CD4-positive, alpha-beta memory T cell (primary cell): ENCODE measurements at places on chromosomes 1 and 21. TPM values are rescaled to one million over a fixed set of nuclear protein-coding genes. Genes with fewer than 3 reads are reported as not detected.

TBX15 gene
- total RNA-seq = not detected

- DNase-seq = no peak
Measured at GRCh38 chr21:16424331-16424751, 694.6 kb downstream of the USP25 start.

- no peak for DNase-seq
Measured at GRCh38 chr1:246959944-246960693, 28.4 kb upstream of the AHCTF1 start.

DNA sequence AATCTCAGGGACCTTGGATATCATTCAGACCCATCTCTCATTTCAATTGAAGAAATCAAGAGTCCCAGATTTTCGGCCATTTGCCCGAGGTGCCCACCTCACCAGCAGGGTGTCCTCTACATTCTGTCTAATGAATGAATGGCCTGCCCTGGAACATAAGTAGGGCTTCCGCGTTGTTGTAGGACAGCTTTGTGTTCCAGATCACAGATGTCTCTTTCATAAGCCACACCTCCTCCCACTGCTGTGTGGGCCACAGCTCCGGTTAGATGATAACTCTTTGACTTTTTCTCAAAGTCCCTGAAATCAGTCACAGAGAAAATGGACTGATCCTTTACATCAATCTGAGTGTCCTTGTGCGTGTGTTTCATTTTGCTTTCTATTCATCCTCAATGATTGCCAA lies 144.4 kb downstream of the RGS7 start:
- DNase-seq = no peak

GRCh38 chr1:66553846-66554245 lies 19.9 kb downstream of the SGIP1 start:
- DNase-seq = no peak

WDR64 gene
- total RNA-seq = not detected

DNA sequence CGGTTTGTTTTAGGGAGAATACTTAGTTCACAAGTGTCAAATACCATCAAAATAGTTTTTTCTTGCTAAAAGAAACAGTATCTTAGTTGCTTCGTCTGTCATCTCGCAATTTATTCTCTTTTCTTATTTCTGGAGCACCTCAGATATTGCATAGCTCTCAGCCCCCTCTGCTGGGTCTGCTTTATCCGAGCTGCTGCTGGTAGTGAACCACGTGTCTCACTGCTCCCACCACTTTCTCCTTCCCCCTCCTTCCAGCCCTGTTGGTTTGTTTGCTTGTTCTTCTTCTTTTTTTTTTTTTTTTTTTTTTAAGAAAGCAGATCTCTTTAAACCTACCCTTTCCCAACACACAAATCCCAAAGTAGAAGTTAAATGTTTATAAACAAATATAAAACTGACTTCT lies 170.8 kb downstream of the EDEM3 start:
- no peak for DNase-seq

- no peak for DNase-seq
Measured at GRCh38 chr1:59292562-59292961, 4.3 kb upstream of the FGGY start.

DNA sequence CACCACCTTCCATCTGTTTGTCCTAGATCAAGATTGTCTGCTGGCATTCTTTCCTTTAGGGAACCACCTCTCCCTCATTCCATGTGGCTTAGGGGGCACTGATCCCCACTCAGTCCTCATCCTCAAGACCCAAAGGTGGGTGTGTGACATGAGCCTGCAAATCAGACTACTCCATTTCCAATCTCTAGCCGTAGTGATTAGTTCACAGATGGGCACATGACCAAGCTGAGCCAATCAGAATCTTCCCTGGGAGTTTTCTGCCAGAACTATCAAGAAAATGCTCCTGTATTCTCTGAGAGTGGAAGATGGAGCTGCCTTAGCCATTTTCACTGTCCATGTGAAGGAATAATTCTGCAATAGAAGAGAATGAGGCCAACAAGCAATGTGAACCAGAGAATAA lies 19.3 kb upstream of the PTPRF start:
- no peak for DNase-seq

LMOD1 gene
- total RNA-seq = not detected

DNA sequence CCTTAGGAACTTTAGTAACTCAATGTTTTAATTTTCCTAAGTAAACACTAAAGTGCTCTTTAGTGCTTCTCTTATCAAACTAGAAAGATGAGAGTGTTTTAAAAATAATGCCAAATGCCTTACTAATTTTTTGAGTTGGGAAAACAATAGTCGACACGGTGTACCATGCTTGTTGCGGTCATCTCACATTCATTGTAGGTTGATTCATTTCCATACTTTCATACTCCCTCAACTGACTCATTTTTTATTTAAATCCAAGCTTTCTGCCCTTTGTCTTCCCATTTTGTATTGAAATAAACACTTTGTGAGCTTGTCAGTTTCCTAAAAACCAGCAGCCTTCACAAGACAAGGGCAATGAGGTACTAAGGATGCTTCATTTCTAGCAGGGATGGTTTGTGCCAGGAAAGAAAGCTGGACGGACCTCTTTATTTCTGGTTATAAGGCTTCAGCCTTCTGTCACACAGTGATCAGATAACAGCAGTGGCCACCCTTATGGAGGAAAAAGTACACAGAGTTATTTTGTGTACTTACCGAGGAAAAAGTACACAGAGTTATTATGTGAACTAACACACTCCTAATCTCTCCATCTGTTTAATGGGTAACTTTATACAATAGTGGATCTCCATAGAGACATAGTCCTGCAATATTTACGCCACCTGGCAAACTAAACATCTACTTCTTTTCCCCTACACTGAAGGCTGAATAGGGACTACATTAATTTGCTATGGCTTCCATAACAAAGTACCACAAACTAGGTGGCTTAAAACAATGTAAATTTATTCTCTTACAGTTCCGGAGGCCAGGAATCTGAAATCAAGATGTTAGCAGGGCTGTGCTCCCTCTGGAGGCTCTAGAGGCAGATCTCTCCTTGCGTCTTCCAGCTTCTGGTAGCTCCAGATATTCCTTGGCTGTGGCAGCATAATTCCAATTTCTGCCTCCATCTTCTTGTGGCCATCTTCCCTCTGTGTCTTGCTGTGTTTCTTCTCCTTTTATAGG lies 13.0 kb upstream of the CCDC190 start:
- DNase-seq = no peak

- DNase-seq = no peak
Measured at GRCh38 chr21:44303490-44303981, 3.7 kb downstream of the PFKL start.

DNA sequence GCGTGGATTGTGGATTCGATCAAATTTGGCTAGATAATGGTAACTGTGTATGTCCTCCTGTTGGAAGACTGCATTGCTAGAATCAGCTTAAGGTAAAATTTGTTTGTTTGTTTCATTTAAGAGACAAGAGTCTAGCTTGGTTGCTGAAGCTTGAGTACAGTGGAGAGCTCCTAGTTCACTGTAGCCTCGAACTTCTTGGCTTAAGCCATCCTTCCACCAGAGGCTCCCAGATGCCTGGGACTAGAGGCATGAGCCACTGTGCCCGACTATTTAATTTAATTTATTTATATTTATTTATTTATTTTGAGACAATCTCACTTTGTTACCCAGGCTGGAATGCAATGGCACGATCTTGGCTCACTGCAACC lies 1.5 kb downstream of the PHACTR4 start:
- DNase-seq = no peak

GRCh38 chr1:224175617-224176016 lies 7.4 kb upstream of the DEGS1 start:
- DNase-seq = no peak

- DNase-seq = no peak
Measured at GRCh38 chr21:19557046-19557445, 1153.5 kb upstream of the TMPRSS15 start.

- DNase-seq = no peak
Measured at GRCh38 chr1:33535334-33535733, 62.9 kb downstream of the ZSCAN20 start.

KIF21B gene
- 94.7 TPM for total RNA-seq

SYPL2 gene
- total RNA-seq = not detected

GRCh38 chr1:111736548-111737215 lies 2.5 kb downstream of the INKA2 start:
- DNase-seq = no peak

DNA sequence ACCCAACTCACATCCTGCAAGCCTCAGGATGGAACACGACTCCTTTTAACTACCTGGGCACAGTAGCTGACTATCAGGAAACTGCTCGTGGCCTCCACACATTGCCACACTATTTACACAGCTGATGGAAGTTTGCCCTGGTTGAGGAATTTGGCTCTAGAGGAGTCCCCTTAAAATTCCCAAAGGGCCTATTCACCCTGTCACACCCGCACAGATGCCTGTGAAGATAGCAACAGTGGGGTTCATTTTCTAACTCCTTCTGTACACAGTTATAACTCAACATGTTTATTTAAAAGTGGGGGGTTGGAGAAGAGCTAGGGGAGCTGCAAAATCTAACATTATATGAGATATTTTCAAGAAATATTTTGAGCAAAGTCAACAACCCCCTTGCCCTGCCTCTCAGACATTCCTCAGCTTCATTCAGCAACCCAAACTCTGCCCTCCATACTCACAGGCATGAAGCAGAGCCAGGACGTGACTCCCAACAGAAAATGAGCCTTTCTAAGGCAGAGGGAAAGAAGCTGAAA lies 35.8 kb upstream of the CCN1 start:
- DNase-seq = no peak

GRCh38 chr1:182869241-182869666 lies 30.1 kb downstream of the DHX9 start:
- no peak for DNase-seq

DNA sequence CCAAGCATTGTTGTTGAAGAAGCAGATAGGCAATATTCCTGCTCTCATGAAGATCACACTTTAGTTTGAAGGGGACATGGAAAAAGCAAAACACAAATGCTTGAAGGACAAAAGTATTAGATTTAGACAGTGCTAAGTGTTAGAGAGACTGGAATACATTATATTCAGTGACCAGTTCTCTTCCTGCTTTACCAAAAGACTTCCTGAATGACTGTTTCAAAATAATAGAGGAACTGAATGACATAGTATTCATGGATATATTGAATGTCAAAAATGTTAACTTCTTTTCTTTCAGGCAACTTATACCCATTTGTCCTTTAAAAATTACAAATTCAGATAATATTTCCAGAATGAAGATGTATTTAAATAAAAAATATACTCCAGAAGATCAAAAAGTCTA lies 178.0 kb upstream of the IVNS1ABP start:
- DNase-seq = no peak
